ENCODE measurements at places on chromosomes 6 and 20. TPM values are rescaled to one million over a fixed set of nuclear protein-coding genes. Genes with fewer than 3 reads are reported as not detected.

Gene ZNF311
- total RNA-seq, result 5.6 TPM

Gene CST4
- total RNA-seq, result not detected

Gene OR2H1
- not detected for total RNA-seq

Gene HCRTR2
- total RNA-seq, result 2.8 TPM

Gene HDGFL1
- total RNA-seq, result not detected

Gene PRPH2
- 5.8 TPM for total RNA-seq

Gene HRH3
- 1.8 TPM for total RNA-seq

Gene MARCKS
- 308 TPM for total RNA-seq

Gene BAG2
- 2.8 TPM for total RNA-seq

Gene IRAK1BP1
- 19.0 TPM for total RNA-seq

Gene REM1
- total RNA-seq, result 4.0 TPM

Gene MBOAT1
- total RNA-seq, result 18.5 TPM

- DNase-seq, result no peak
These were observed 55.5 kb downstream of the JARID2 start for GRCh38 chr6:15301179-15302006.

DNA sequence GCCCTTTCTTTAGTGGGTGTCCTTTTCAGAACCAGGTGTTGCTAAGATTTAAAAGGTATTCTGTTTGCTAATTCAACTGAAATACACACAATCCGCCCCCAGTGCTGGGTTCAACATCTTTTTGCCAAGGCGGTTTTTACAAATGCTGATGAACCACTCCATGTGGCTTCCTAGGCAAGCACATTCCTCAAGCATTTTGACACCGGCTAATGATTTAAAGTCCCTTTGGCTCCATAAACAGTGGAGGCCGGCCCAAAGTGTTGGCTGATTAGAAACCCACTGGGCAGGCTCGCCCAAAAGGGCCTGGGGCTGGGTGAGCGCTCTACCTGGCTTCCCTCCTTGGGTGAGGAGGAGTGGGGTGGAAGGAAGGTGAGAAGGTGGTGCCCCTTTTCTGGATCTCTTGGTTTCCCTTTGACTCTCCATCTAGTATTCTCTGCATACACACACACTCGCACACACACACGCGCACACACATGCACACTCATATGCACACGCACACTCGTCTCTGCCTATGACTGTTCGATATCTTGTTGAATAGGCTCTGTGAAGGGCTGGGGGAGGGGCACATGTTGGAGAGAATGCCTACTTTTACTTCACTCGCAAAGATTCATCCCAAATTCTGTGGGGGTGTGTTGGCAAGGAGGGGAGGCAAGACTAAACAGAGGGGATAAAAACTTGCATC lies 66.7 kb upstream of the ARMC2 start:
- no peak for DNase-seq

- DNase-seq, result no peak
These were observed 511.2 kb upstream of the JARID2 start for GRCh38 chr6:14734416-14735340.

DNA sequence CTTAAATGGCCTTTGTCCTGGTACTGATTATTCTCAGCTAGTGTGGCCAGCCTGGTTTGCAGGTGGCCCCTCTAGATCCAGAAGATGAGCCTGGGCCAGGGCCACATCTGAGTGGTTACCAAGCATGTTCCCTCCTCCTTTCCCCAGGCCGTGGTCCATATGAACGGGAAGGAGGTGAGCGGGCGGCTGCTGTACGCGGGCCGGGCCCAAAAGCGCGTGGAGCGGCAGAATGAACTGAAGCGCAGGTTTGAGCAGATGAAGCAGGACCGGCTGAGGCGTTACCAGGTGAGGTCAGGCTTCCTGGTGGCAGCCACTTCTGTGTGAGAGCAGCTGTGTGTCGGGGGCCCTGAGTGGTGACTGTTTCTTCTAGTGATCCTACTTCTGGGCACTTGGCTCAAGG lies 11.6 kb downstream of the PABPC1L start:
- DNase-seq, result no peak

- no peak for DNase-seq
These were observed 47.8 kb upstream of the EYA4 start for GRCh38 chr6:133193396-133193795.

DNA sequence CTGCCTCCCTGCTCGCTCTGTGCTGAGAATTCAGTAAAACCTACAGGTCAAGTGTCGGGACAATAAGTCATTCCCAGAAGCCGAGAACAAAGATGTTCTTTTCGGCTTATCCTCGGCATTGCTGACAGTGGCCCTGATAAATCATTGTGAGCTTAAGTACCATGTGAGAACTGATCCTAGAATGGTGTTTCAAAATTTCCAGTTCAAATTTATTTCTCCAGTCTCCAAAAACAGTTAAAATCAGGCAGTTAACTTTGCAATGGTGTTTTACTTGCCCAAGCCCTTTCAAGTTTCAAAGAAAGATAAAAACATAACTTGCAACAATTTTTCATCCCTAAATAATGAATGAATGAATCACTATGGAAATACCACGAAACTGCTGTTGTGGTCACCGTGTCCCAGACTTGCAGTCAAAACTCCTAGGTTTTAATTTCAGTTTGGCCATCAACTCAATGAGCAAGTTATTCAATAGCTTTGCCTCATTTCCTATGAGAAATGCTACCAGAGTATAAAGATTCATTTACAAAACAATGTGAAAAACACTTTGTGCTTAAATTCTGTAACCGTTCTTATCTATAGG lies 4.3 kb downstream of the ATP5F1E start:
- DNase-seq, result no peak

- no peak for DNase-seq
These were observed 31.2 kb downstream of the NUS1 start for GRCh38 chr6:117706504-117706903.

DNA sequence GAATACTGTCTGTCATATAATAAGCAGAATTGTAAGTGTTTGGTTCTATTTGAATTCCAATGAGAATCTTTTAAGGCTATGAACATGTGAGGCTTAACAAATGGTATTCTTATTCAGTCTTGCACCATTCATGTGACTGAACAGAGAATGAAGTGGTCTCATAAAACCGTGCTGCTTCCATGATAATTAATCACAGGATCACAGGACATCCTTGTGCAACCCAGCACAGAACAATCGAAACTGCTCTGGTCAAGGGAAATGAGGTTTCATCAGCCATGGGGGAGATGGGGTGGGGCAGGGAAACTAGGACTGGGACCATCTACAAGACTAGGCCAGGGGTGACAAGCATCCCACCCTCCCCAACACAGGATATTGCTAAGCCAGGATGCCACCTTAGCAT lies 6.0 kb downstream of the PPIL6 start:
- no peak for DNase-seq

DNA sequence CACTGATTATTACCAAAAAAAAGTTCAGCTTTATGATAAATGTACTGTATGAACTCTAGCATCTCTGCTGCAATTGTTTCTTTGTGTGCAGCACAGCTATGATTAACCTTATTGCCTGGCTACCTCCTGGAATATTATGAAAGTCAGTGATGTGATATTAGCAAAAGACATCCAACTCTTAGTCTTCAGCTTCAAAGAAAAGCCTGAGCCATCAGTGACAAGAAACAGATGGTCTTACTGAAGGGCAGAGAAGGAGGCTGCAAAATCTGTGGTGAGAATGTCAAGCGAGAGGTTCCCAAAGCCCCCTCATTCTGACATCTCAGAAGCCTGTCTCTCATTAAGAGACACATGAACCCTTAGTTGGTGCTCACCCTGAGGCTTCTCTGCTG lies 89.4 kb upstream of the TNFAIP3 start:
- DNase-seq, result no peak

DNA sequence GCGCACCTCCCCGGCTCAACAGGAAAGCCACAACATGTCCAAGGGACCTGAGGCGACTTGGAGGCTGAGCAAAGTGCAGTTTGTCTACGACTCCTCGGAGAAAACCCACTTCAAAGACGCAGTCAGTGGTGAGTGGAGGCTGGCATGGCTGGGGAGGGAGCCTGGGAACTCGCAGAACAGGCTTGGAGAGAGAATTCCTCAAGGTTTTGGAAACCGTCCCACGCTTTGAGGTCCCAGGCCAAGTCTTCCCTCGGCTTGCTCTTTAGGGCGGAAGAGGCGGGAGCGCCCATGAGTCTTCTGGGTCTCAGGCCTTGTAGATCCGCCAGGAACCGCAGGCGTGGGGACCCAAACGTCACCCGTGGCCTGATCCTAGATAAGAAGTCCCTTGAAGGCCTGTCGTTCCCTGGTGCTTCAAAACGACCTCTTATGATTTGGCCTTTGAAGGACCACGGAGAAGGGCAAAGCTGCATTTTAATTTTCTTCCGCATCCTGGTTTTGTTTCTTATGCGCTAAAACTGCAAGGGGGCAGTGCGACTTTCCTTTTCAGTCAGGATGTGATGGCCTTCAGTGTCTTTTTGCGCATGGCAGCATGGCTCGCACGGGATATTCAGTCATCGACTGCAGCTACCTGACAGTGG lies 2.0 kb downstream of the LAMP5 start:
- DNase-seq, result peak; percentile 47

DNA sequence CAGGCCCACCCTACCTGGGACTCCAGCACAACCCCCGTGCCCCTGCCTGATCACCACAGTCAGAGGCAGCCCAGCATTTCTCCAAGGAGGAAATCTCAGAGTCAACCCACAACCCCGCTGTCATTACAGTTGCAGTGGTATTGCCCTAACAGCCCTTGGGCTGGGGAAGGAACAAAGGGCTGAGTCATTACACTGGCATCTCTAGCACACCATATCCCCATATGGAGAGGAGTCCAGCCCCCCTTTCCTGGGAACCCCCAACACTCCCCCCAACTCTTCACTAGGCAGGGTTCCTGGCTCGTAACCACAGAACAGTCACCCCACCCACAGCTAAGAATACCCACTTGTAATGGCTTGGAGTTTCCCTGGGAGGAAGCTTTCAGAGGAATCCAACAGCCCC lies 149.4 kb upstream of the OGFRL1 start:
- DNase-seq, result no peak

GRCh38 chr6:120077489-120077888 lies 727.9 kb upstream of the MAN1A1 start:
- DNase-seq, result no peak

- DNase-seq, result peak; percentile 22
These were observed 44.2 kb downstream of the COL11A2 start for GRCh38 chr6:33147807-33148666.

GRCh38 chr6:71406865-71407860 lies 118.6 kb downstream of the OGFRL1 start:
- no peak for DNase-seq

- DNase-seq, result peak; percentile 91
These were observed 13.5 kb upstream of the ZNF391 start for GRCh38 chr6:27374824-27375612.

DNA sequence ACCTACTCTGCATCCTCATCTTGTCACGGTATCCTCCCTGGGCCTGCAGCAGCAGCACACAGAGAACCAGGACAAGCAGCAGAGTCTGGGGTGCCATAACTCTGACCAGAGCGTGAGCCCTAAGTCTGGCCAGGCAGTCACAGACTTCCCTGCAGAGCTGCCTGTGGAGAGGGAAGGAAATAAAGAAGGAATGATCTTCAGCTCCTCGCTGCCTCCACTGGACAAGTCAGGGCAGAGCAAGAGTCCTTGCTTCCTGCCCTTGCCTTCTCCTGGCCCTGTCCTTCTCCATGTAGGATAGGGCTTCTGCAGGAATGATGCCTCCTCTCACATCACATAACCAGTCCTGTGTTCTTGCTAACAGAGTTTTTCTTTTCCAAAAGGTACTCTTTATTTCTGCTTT lies 15.9 kb upstream of the WFDC11 start:
- no peak for DNase-seq

DNA sequence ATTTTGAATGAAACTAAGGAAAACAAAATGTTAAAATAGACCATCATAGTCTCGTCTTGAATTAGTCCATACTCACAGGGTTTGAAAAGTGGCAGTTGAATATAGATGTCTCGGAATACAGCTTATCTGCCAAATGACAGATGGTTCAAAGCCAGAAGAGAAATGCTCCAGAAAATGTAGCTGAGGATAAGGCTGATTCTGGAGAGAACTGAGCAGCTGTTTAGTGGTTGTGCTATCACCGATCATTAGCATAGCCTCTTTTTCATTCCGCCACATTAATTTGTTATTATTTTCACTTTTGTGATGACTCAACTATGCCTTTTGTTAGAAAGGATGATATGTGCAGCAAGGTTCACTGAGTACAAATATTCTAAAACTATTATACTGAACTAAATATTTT lies 390.2 kb upstream of the MAN1A1 start:
- DNase-seq, result peak; percentile 26

DNA sequence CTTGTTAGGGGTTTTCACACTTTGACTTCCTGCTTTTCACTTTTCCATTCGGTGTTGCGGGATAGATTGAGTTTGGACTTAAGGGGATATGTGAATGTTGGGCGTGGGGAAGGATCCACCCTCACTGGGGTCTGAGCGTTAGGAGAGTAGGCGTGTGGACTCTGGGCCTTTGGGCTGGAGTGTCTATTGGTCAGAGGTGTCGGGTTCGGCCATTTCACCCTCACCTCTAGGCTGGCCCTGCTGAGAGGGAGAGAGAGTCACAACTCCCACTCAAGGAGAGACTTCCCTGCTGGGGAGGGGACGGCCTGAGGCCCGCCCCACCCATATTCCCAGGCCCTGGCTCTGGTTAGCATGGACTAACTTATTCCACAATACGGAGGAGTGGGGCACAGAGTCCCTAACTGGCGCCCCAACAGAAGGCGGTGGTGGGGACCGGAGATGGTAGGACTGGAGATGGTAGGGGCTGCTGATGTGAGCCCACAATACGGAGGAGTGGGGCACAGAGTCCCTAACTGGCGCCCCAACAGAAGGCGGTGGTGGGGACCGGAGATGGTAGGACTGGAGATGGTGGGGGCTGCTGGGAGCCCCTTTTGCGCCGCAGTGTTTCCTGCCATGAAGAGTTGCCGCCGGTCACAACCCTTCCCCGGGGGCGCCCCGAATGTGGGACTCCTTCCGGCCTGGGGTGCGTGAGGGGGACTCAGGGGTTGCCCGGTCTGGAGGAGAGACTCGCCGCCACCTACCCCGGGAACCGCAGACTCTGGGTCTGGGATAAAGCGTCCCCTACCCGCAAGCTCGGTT lies 1.4 kb upstream of the PTPRA start:
- DNase-seq, result no peak

- no peak for DNase-seq
These were observed 24.4 kb downstream of the TBC1D32 start for GRCh38 chr6:121309768-121310469.

DNA sequence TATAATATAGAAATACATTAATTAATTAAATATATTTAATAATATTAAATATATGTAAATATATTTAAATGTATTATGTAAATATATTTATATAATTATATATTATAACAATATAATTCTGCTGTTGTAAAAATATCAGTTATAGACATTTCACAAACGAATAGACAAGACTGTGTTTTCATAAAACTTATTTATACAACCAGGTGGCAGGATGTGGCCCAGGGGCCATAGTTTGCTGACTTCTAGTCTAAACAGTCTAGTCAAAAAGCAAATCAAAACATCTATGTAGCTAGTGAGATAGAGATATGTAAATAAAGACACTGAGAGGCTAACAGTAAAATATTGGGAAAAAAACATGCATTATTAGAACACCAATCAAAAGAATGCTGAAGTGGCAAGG lies 136.4 kb downstream of the TBXT start:
- DNase-seq, result no peak

- no peak for DNase-seq
These were observed 63.8 kb upstream of the LYRM2 start for GRCh38 chr6:89702349-89702748.

Measured in spinal cord (tissue), 10 donors.